Stimulated activated CD8-positive, alpha-beta memory T cell treated with anti-CD3 and anti-CD28 coated beads, Interleukin-4, amount 100 ng/mL, for 1 hour (primary cell): ENCODE measurements at places on chromosomes 5 and 9.

DNA sequence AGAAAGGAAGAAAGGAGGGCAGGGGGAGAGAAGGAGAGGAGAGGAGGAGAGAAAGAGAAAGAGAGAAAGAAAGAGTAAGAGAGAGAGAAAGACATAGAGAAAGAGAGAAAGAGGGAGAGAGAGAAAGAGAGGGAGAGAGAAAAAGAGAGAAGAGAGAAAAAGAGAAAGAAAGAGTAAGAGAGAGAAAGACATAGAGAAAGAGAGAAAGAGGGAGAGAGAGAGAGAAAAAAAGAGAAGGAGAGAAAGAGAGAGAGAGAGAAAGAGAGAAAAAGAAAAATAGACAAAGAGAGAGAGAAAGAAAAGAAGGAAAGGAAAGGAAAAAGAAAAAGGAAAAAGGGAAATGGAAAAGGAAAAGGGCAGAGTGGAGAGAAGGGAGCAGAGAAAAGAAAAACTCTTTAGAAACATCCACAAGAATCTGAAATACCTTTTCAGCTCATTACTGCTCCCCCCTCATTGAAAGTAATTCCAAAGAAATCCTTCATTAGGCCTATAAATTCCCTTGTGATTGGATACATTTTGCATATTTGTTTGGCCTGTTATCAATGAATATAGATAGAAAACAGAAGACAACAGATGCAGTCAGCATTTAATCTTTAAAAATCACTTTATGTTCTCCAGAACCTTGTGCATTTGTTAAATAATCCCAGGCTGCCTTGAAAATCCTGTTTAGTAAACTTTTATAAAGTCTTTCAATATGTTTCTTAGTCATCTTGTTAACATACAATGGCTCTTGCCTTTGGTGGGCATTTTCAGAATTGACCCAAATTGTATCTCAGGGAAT, 411.5 kb downstream of the NFIB start:
- no peak for DNase-seq

DNA sequence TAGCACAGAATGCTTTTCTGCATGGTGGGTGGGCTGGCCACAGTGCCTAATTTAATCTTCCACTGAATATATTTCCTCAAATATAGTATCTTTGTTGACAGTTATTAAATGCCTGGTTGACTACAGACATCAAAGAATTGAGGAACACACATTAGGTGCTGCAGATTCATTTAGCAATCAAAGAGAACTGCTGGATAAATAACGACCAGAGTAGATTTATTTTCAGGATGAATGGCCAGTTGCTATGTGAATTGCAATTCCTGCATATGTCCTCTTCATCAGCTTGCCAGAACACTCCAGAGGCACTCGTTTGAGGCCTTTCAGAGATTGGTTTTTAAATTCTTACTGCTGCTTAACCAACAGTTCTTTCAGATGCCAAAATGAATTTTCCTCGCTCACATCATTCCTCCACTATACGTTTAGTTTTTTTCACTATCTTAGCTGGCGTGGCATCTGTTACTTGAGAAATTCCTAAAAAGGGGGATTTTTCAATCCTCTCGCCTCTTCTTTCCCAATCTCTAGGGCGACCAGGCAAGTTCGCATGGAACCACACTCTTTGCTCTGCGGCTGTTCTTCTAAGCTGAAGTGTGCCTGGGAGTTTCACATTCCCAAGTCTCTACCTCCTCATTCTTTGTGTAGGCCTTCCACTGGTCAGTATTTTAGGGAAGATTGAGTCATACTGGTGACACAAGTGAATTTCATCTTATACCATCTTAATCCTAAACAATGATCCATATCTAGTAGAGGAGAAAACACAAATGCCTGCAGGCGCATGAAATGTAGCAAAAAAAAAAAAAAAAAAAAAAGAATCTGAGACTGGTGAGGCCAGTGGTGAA, 237.1 kb upstream of the NMUR2 start:
- no peak for DNase-seq

GRCh38 chr9:133873461-133873891, 118.6 kb downstream of the VAV2 start:
- DNase-seq, result no peak

- no peak for DNase-seq
These were observed 32.9 kb upstream of the SAP30L start for GRCh38 chr5:154412925-154413324.

- DNase-seq, result no peak
These were observed 72.7 kb upstream of the FCN2 start for GRCh38 chr9:134807716-134808446.

DNA sequence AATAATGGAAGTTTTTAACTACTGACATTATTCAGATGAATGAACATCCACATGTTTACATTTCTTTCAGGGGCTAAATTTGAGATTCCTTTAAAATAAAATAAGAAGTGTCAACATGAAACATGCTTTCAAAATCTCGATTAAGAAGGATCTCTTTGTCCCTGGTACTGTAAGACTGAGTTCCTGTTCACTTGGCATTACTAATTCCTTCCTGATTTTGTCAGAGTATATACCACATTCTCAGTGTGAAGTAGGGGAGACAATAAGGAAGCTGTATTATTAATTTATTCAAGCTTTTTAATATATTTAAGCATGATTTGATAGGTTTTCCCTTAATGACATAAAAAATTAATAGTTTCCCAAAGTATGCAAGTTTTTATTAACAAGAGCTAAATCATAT, 81.5 kb upstream of the GRHPR start:
- DNase-seq, result no peak
